ENCODE measurements at places on chromosomes 12 and 14. TPM values are rescaled to one million over a fixed set of nuclear protein-coding genes. Genes with fewer than 3 reads are reported as not detected.

SLCO1B1 gene
- total RNA-seq = not detected

FLRT2 gene
- total RNA-seq = not detected

GRIP1 gene
- total RNA-seq = 0.44 TPM

PIK3C2G gene
- total RNA-seq = not detected

LMO3 gene
- not detected for total RNA-seq

AQP6 gene
- not detected for total RNA-seq

IAPP gene
- total RNA-seq = not detected

PRMT5 gene
- 79.2 TPM for total RNA-seq

RNASE3 gene
- total RNA-seq = not detected

TUNAR gene
- not detected for total RNA-seq

ATG2B gene
- total RNA-seq = 22.9 TPM

PACS2 gene
- 44.9 TPM for total RNA-seq

ASB2 gene
- 43.3 TPM for total RNA-seq

ADSS1 gene
- 6.1 TPM for total RNA-seq

OR10P1 gene
- not detected for total RNA-seq

TAMALIN gene
- 11.1 TPM for total RNA-seq

ZNF891 gene
- total RNA-seq = 2.2 TPM

HNRNPC gene
- total RNA-seq = 1,220 TPM

SERPINA3 gene
- not detected for total RNA-seq

CCNT1 gene
- total RNA-seq = 102 TPM

ABCD2 gene
- total RNA-seq = 10.0 TPM

OTOGL gene
- total RNA-seq = not detected

C14orf180 gene
- not detected for total RNA-seq

LAG3 gene
- 188 TPM for total RNA-seq

CCDC197 gene
- total RNA-seq = 1.6 TPM

CLEC12A gene
- total RNA-seq = 0.16 TPM

STAB2 gene
- not detected for total RNA-seq

GTF2H3 gene
- 56.0 TPM for total RNA-seq

IL22 gene
- total RNA-seq = 5.4 TPM

TEX52 gene
- 0.48 TPM for total RNA-seq

PPFIA2 gene
- not detected for total RNA-seq

VDR gene
- total RNA-seq = 217 TPM

ESRRB gene
- total RNA-seq = 0.36 TPM

TMEM30B gene
- total RNA-seq = 3.4 TPM

BCL11B gene
- 54.4 TPM for total RNA-seq

CCDC177 gene
- total RNA-seq = not detected

PGF gene
- total RNA-seq = 0.35 TPM

SLC2A3 gene
- 509 TPM for total RNA-seq

TBK1 gene
- 23.9 TPM for total RNA-seq

GPR132 gene
- 38.2 TPM for total RNA-seq

ARHGEF25 gene
- total RNA-seq = 2.8 TPM

Measured in activated T-cell treated with anti-CD3 and anti-CD28 coated beads, Interleukin-2, amount 50 U/mL, for 72 hours (primary cell).